Tibial nerve (tissue), 4 donors: ENCODE measurements at places on chromosomes 16 and 17. TPM values are rescaled to one million over a fixed set of nuclear protein-coding genes. Genes with fewer than 3 reads are reported as not detected.

GRCh38 chr17:8275421-8276290 lies 12.8 kb upstream of the RANGRF start:
- no peaks in the 10 kb centered on the region for H3K27me3 ChIP-seq
- H3K4me3 ChIP-seq: no peak overlapping the region
- peaks cover 10% of the 10 kb centered on the region for H3K36me3 ChIP-seq
- H3K27ac ChIP-seq: no peak overlapping the region
- no peaks in the 10 kb centered on the region for H3K4me1 ChIP-seq

- no peaks in the 10 kb centered on the region for H3K27me3 ChIP-seq
- no peak for DNase-seq
- no peaks in the 10 kb centered on the region for H3K36me3 ChIP-seq
- no peaks in the 10 kb centered on the region for H3K4me1 ChIP-seq
These were observed 348.9 kb upstream of the C16orf82 start for GRCh38 chr16:26717826-26718225.

GRCh38 chr16:1216681-1217400 lies 8.2 kb downstream of the TPSG1 start:
- H3K4me3 ChIP-seq: no peak overlapping the region
- no peaks in the 10 kb centered on the region for H3K36me3 ChIP-seq
- no peak for DNase-seq
- no peak overlapping the region for H3K27ac ChIP-seq
- no peaks in the 10 kb centered on the region for H3K27me3 ChIP-seq

GRCh38 chr16:3129137-3130131 lies 5.4 kb upstream of the ZNF213 start:
- H3K4me1 ChIP-seq: no peaks in the 10 kb centered on the region
- H3K4me3 ChIP-seq: peak overlapping the region; percentile 52
- H3K36me3 ChIP-seq: no peaks in the 10 kb centered on the region
- DNase-seq: peak; percentile 82

- H3K27ac ChIP-seq: peak overlapping the region; percentile 5
- no peaks in the 10 kb centered on the region for H3K27me3 ChIP-seq
- no peak for DNase-seq
These were observed 17.8 kb downstream of the XYLT1 start for GRCh38 chr16:17452922-17453321.

Gene CKLF
- 38.3 TPM for total RNA-seq

Gene ACTG1
- total RNA-seq: 2,372 TPM

GRCh38 chr17:73365906-73366623 lies 54.3 kb upstream of the CDC42EP4 start:
- peak overlapping the region; percentile 88 for H3K27ac ChIP-seq
- DNase-seq: peak; percentile 50
- H3K4me1 ChIP-seq: peaks cover 27% of the 10 kb centered on the region
- H3K36me3 ChIP-seq: no peaks in the 10 kb centered on the region

DNA sequence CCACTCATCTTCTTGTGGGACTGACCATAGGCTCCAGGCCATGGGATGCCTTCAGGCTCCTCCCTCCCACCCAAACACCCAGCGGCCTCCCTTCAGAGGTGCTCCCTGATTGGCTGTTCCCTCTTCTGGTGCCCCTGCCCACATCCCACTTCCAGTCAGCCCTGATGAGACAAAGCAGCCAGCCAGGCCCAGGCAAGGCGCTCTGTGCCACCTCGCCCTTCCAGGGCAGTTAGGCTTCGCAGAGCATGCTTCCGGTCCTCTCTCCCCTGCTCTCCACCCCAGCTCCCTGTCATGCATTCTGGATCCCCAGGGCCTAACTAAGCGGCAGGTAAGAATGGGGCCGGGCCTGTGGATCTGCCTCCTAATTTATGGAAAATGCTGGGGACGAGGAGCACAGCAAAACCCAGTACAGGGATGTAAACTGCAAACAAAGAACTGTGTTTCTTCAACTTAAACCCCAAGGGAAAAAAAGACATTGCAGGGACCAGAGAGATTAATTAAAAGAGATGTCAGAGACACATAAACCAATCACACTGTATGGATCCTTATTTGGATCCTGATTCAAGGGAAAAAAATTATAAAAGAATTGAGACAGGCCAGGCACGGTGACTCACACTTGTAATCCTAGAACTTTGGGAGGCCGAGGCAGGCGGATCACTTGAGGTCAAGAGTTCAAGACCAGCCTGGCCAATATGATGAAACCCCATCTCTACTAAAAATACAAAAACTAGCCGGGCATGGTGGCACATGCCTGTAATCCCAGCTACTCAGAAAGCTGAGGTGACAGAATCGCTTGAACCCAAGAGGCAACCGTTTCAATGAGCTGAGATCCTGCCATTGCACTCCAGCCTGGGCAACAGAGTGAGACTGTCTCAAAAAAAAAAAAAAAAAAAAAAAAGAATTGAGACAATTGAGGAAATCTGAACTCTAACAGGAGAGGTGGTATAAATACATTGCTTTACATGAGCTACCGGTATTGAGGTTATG lies 26.0 kb downstream of the ZDHHC7 start:
- H3K27ac ChIP-seq: no peak overlapping the region
- H3K4me3 ChIP-seq: no peak overlapping the region
- H3K36me3 ChIP-seq: peaks cover 9% of the 10 kb centered on the region
- no peaks in the 10 kb centered on the region for H3K27me3 ChIP-seq

Gene KRTAP2-2
- total RNA-seq: not detected

Gene EXOC3L1
- 3.1 TPM for total RNA-seq

Gene SUZ12
- 12.2 TPM for total RNA-seq

DNA sequence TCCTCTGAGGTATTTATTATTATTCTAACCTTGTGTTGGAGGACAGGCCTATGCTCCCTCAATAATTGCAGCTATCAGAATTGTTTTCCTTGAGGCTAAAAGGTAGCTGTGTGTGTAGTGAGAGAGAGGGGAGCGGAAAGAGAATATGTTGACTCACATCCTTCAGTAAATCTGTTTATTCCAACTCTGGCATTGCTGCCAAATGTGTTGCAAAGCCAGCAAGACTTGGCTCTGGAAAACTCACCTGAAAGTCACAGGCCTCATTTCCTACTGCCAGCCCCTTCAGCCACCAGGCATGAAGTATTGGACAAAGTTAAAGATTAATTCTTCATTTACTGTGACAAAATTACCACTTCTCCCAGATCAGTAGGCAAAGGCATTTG lies 9.6 kb downstream of the CA10 start:
- H3K4me1 ChIP-seq: no peaks in the 10 kb centered on the region
- DNase-seq: no peak
- no peaks in the 10 kb centered on the region for H3K27me3 ChIP-seq
- H3K27ac ChIP-seq: no peak overlapping the region
- H3K4me3 ChIP-seq: no peak overlapping the region

DNA sequence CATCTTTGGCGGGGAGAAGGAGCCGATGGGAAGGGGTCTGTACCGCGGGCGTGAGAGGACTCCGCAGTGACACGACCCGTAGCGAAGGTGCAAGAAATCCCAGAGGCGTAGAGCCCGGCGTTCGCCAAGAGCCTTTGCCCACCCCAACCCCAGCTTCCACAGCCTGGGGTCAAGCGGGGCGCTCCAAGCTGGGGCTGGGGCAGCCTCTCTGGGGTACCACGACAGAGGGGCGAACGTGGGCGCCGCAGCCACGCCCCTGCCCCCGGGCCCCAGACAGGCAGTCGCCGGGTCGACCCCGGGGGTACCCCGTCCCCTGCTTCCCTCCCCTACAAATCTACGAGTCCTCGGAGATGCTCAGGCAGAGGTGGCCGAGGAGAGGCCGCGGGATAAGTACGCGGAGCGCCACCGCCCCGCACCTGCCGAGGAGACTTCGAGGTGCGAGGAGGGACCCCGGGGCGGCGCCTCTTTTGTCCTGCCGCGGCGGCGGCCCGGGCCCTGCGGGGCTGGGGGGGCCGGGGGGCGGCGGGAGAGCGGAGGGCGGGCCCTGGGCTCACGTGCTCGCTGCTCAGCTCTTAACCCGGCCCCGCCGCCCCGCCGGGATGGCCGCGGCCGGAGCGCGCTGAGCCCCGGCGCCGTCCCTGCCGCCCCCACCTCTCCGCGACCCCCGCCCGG lies at the start of gene ADAM11:
ADAM11 (plus strand) TSS at position 575 of the 672 bp plus-strand sequence. CDS start 212 bp downstream, outside the sequence.
- peak within 1 kb of the TSS; percentile 14 for H3K4me3 ChIP-seq
- DNase-seq: no peak
- no peaks in the 10 kb centered on the region for H3K4me1 ChIP-seq

DNA sequence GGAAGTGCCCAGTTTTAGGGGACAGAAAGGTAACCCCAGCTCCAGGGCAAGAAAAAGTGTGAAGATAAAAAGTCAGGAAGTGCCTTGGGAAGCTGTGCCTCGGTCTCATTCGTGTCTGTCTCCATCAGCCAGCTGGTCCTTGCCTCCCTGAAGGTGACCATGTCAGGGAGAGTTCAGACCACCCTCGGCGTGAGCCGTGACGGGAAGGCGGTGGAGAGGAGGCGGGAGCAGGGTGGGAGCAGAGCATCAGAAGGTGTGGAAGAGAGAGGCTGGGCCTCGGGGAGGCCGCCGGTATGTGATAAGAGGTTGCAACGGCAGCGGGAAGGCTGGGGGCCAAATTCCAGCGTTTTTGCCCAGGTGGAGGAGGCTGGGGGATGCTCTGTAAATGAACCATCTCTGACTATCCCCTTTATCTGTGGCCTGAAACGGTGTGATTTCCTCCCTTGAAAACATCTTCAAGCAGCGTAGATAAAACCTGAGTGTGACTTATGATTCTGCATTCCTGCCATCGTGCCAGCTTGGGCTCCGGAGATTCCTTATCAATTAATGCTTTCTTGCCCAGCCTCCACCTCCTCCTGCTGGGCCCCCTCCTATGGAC lies 251.8 kb downstream of the IRF8 start:
- H3K36me3 ChIP-seq: no peaks in the 10 kb centered on the region
- no peak overlapping the region for H3K4me3 ChIP-seq
- no peak overlapping the region for H3K27ac ChIP-seq
- DNase-seq: no peak

Gene GRAP
- total RNA-seq: 7.1 TPM

DNA sequence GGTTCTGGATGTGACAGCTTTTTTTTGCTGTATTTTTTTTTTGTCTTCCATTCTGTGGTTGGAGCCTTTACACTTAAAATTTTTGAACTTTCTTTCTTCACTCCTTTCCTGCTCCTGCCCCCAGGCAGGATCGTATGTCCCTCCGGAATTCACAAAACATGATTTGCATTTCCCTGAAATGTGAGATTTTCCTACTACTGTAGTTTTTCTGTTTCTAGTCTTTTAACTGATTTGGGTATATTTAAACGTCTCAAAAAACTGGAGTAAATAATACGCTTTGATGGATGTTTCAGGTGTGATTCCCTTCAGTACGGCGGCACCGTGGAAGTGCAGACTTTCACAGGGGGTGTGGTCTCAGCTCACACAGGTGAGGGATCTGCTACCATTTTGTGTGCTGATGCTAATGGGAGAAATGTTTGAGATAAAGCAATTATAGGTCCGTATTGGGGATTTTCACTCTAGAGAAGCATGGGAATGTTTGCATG lies 686 bp downstream of the SRCAP start:
- peaks cover 8% of the 10 kb centered on the region for H3K36me3 ChIP-seq
- H3K27me3 ChIP-seq: no peaks in the 10 kb centered on the region
- peaks cover 31% of the 10 kb centered on the region for H3K4me1 ChIP-seq
- no peak for DNase-seq
- H3K4me3 ChIP-seq: peak overlapping the region; percentile 86
- H3K27ac ChIP-seq: peak overlapping the region; percentile 100

GRCh38 chr16:53611179-53611696 lies 92.4 kb downstream of the RPGRIP1L start:
- H3K4me1 ChIP-seq: no peaks in the 10 kb centered on the region
- H3K27me3 ChIP-seq: no peaks in the 10 kb centered on the region
- no peak for DNase-seq
- no peak overlapping the region for H3K4me3 ChIP-seq
- H3K36me3 ChIP-seq: peaks cover 11% of the 10 kb centered on the region

GRCh38 chr16:75780669-75781068 lies 54.4 kb upstream of the CPHXL start:
- H3K27me3 ChIP-seq: no peaks in the 10 kb centered on the region
- H3K4me1 ChIP-seq: no peaks in the 10 kb centered on the region
- H3K36me3 ChIP-seq: no peaks in the 10 kb centered on the region
- DNase-seq: no peak
- no peak overlapping the region for H3K27ac ChIP-seq

DNA sequence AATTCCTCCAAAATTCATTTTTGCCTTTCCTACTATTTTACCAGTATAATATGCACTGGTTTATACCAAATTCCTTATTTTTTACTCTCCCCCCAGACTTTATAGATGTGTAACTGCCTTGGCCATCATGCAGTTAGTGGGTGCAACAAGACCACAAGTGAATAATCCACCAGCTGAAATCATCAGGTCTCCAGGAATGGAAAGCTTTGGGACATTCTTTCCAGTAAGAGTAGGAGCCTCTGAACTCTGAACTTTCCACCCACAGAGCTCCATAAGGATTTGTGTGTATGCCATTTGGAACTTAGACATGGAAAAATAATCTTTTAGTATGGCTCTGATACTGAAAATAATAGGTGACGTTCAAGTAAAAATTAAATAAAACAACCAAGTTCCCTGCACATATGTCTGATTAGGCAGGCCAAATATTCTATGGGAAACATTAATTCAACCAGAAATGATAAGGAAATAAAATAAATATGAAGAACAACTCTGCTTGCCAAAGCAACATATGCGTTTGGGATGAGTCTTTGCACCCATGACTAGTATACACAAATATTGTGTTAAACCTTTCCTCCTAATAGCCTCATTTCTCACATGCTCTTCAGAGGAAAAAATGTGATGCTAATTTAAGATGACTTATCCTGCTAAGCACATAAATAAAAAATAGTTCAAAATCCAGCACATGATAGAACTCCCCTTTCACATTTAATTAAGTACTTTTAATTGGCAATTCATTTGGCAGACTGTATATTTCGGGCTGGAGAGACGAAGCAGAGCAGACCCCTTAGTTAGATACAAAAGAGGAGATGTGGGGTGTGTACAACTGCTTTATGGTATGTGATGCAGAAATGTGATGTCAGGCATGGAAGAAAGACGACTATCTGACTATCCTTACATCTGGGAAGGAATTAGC lies 11.6 kb upstream of the LYRM9 start:
- peak overlapping the region; percentile 3 for H3K27ac ChIP-seq
- H3K4me3 ChIP-seq: no peak overlapping the region

- H3K4me3 ChIP-seq: no peak overlapping the region
- no peaks in the 10 kb centered on the region for H3K4me1 ChIP-seq
- H3K27ac ChIP-seq: no peak overlapping the region
- DNase-seq: no peak
- no peaks in the 10 kb centered on the region for H3K27me3 ChIP-seq
- H3K36me3 ChIP-seq: no peaks in the 10 kb centered on the region
These were observed 15.7 kb upstream of the CDH3 start for GRCh38 chr16:68629351-68629910.
